HFF-Myc (cell line): ENCODE measurements at places on chromosomes 11 and 22.

DNA sequence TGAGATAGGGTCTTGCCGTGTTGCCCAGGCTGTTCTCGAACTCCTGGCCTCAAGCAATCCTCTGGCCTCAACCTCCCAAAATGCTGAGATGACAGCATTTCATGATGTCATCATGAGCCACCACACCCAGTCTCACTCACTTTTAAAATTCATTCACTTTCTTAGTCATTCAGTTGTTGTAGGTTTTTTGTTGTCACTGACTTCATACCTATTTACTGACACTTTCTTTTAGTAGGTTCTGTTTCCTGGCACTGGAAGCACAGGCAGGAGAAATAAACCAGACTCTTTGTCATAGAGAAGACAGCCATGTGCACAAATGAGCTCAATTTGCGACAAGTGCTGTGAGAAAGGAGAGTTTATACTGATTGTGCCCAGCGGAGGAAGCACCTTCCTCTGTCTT is 10.5 kb downstream of the ART5 start:
- DNase-seq, result no peak

DNA sequence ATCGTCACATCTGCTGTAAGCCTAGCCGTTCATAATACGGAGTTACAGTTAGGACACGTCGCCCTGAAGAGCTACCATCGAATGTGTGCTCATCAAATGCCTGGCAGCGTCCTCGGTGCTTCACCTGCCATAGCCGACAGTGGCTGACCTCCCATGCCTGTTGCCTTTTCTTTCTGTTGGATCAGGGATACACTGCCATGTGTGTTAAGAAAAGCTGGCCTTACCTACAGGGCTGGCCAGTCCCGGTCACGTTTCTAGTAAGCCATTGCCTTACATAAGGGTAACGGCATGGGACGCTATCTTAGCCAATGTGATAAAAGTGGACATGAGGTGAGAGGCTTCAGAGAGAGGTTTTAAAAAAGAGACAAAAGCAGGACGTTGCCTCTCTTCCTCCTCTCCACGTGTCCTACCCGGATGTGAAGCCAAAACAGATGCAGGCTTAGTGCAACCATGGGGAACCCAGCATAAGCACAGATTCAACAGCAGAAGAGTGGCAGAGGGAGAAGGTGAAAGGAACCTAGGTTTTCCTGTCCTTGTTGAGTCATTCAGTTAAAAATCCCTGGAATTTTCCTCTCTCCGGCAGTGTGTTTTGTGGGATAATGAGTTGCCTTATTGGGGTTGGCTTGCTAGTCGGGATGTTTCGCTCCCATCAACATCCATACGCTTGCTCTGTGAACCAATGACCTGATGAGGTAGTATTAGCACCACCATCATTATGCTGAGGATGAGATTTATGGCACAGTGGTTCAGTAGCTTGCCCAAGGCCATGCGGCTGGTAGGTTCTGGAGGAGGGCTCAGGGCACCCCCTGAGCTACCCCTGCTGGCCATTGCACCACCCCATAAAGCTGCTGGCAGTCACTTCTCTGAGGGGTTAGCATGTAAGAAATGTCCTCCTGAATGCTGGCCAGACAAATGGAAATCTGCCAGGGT is 67.4 kb upstream of the B3GAT1 start:
- DNase-seq, result no peak

DNA sequence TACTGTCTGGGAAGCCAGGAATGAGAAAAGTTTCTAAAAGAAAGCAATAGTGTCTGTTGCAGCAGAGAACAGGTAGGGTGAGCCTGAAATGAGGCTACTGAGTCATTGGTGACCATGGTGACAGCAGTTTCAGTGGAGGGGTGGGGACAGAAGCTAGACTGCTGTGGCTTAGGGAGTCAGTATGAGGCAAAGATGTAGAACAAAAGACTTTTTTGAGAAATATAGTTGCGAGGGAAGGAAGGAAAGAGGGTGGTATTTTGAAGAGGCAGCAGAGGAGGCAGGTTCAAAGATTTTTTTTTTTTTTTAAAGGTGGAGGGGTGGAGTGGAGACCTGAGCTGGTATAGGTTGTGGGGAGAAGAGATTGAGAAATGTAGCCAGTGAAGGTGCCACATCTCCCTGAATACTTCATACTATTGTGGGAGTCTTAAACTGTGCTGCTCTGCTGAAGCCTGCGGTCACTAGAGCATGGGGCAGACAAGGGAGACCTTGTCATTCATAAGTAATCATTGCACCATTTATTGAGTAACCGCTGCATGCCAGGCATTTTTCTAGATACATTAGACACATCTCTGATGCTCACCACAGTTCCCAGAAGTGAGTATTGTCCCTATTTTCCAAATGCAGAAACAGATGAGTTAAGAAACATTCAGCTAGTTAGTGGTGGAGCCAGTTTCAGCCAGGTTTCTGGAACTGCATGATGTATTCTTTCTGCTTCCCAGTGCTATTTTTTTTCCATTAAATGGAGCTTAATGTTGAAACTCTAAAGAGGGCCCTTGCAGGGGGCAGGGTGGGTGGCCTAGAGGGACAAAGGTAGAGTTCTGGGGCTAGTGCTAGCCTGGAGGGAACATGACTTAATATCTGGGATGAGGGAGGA is 49.9 kb downstream of the STIM1 start:
- DNase-seq, result no peak

GRCh38 chr11:112248201-112248600 is 12.5 kb downstream of the PLET1 start:
- DNase-seq, result no peak

DNA sequence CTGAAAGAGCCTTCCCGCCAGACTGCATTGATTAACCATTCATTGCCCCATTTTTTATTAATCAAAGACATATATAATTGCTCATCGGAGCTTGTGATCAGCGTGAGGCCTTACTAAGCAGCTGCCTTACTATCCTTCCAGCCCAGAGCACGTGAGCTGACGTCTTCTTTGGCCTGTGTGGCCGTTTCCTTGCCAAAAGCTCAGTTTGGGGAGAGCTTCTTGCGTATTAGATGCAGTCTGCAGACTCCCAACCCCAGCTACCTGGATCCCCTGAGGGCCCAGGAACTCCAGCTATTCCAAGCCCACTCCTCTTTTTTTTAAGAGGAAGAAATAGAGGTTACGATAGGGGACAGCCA is 784 bp upstream of the SLC43A3 start:
- no peak for DNase-seq

DNA sequence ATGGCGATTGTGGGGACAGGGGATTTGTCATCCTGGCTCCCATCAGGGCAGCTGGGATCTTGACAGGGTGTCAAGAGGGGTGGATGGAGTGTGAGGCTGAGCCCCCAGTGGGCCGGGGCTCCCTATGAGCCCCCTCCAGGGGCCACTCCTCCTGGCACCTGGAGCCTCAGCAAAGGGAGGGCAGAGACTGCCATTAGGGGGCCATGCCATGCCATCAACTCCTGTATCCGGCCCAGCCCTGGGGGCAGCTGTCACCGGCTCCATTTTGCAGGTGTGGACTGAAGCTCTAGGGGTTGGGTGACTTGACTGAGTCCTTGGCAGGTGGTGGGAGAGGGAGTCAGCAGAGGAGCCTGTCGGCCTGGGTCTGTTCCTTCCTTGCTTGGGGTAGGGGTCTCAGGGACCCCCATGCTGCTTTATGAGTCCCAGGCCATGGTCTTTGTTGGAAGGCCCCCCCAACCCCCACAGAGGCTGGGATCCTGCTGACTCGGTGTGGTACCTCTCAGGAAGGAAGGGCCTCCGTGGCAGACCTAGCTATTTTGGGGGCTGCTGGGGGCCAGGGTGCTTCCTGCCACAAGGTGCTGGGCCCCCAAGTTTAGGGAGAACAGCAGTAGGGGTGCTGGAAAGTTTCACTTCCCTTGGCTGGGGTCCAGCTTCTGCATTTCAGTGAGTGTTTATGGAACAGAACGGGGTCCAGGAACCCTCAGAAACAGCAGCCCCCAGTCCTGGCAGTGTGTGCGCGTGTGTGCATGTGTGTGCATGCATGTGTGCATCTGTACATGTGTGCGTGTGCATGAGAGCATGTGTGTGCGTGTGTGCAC is 1.5 kb downstream of the ACY3 start:
- no peak for DNase-seq

- DNase-seq, result no peak
These were observed 9.8 kb downstream of the SPON1 start for GRCh38 chr11:13972043-13972910.

DNA sequence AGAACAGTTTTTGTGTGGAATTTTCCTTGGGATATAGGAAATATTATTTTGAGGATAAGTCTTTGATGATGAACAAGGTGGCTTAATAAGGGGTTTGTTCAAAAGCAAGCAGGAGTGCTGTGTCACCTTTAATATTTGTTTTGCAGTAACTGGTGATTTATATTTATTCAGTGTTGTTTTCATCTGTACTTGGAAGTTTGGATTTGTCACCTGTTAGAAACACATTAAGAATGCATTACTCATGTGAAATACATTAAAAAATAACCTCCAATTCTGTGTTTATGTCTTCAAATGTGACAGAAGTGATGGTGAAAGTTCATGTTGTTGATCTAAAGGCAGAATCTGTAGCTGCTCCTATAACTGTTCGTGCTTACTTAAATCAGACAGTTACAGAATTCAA is 70.5 kb downstream of the DKK3 start:
- no peak for DNase-seq

DNA sequence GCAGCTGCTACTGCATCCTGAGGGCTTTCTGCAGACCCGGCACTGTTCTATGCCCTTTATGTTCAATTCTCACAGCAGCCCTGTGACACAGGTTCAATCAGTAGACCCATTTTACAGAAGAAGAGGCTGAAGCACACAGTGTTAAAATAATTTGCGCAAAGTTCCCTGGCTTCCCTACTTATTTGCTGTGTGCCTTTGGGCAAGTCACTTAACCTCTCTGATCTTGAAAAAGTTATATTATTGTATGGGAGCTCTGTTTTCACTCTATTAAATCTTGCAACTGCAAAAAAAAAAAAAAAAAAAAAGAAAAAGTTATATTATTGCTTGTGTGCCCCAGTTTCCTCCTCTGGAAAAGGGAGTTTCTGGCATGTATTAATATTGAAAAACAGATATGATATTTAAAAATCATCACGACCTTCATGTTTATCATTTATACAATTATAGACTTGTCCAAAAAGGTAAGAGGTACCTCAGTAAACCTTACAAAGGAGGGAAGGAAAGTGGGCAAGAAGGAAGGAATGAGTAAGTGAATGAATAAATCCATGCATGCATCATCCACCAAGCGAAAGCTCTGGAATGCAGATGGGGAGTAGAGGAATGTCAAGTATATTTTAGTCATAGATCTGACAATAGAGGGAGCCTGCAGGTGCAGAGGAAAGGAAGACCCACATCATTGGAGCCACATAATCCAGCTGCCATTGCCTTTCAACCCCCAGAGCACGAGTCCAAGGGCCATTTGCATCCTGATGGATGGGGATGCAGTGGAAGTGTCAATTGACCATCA is 21.2 kb upstream of the ISX start:
- no peak for DNase-seq

DNA sequence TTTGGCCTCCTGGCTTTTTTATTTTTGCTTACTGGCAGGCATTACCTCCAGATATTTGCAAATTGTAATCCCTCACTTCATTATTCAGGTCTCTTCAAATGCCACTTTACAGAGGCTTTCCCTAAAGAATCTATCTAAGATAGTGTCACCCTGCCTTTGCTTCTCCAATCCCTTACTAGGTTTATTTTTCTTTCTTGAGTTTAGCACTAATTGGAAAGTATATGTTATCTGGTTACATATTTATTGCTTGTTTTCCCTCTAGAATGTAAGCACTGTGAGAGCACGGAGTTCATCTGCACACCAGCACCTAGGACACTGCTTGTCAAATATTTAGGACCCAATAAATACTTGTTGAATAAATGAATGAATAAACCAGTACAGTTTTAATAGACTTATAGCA is 3.5 kb downstream of the KIF18A start:
- DNase-seq, result no peak

GRCh38 chr11:133266986-133267385 is 265.3 kb downstream of the OPCML start:
- no peak for DNase-seq

DNA sequence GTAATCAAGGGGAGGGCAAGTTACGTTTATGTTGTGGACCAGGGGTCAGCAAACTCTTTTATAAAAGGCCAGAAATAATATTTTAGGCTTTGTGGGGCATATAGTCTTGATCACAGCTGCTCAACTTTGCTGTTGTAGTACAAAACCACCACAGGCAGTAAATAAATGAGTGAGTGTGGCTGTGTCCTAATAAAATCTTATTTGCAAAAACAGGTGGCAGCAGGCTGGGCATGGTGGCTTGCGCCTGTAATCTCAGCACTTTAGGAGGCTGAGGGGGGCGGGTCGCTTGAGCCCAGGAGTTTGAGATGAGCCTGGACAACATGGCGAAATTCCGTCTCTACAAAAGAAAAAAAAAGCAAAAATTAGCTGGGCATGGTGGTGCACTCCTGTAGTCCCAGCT is 57.9 kb upstream of the NUP160 start:
- no peak for DNase-seq

GRCh38 chr11:120869516-120870011 is 154.3 kb upstream of the TBCEL start:
- DNase-seq, result no peak

- DNase-seq, result no peak
These were observed 10.5 kb upstream of the FLRT1 start for GRCh38 chr11:64025205-64025604.

- peak; percentile 32 for DNase-seq
These were observed 20.0 kb upstream of the NUCB2 start for GRCh38 chr11:17256512-17256911.

- no peak for DNase-seq
These were observed 54.2 kb downstream of the RDX start for GRCh38 chr11:110242188-110242587.

GRCh38 chr11:75154646-75155569 is 4.0 kb downstream of the SLCO2B1 start:
- DNase-seq, result no peak

DNA sequence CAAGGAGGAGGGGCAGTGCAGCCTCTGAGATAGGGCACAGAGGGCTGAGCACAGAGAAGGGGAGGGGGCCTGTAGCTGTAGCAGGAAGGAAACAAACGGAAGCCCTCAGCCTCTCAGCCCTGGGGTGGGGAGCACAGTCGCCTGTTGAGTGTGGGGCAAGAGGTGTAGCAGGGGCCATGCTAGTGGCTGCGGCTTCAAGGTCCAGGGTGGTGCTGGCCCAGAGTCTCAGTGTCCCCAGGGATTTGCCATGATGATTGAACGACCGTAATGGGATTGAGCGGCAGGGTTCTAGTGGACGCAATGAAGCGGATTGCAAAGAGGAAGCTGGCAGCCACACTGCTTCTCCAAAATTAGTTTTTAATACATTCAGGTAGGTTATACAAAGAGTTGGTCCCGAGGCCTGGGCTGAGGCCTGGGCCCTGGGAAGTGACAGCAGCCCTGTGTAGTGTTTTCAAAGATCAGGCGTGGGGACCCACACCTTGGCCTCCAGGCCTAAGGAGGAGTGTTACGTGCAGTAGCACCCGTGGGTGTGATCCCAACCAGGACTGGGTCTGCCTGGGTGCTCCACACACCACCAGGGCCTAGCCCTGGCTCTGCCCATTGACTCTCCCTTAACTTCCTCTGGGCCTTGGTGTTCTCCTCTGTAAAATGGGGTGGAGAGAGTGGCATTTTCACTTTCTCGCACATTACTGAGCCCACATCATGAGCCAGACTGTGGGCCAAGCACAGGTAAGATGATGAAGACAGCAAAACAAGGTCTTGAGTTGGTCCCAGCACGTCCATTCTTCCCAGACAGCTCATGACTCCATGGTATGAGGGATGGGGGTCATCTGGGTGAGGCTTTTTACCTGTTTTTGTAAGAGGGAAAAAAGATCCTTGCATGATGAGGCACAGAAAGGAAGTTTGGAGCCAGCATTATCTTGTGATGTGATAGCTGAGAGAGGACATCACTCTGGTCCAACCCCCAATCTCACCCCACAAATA is 13.1 kb downstream of the LRRC32 start:
- no peak for DNase-seq
